SJSA1 (cell line): ENCODE measurements at places on chromosomes 5 and 9.
A peak's percentile ranks its signal among the peaks of the same experiment; 100 is the strongest.

DNA sequence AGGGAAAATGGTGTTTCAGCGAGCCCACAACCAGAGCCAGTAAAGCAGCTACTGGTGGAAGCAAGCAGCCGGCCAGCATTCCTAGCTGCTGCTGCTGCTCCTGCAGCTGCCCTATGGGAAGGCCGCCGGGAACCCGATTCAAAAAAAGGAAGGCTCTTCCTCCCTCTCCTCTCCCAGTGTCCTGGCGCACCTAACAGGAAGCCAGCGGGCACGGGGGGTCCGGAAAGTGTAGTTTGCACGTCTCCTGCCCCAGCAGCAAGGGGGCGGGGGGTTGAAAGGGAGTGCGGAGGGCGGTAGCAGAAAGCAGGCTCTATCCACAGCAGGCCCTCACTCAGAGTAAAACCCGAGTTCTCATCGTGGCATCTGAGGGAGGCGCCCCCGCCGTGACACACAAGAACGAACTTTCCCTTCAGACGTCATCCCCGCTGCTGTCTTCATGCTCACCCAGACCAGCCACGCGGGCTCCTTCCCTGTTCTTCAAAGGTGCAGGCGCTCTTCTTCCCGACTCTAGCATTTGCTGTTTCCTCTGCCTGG lies 16.5 kb downstream of the GRXCR2 start:
- no peak for DNase-seq

DNA sequence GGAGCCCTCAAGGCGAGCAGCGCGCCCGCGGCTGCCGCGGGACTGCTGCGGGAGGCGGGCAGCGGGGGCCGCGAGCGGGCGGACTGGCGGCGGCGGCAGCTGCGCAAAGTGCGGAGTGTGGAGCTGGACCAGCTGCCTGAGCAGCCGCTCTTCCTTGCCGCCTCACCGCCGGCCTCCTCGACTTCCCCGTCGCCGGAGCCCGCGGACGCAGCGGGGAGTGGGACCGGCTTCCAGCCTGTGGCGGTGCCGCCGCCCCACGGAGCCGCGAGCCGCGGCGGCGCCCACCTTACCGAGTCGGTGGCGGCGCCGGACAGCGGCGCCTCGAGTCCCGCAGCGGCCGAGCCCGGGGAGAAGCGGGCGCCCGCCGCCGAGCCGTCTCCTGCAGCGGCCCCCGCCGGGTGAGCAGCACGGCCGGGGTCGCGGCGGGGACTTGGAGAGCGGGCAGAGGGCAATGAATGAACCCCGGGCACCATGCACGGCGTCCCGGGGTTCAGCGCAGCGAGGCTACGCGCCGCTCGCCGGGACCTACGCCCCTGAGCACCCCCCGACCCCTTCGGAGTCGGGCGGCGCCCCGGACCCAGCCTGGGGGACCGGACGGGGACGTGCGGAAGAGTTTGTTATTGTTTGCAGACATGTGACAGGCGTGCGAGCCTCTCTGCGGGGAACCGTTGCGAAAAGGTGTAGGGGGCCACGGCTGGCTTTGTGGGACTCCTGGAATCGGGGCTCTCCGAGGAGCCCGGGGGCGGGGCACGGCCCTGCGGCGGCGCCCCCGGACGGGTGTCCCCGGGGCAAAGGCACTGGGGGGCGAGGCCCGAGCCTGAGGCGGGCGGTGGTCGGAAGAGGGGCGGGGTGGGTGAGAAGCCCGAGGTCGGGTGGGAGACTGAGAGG lies 553 bp downstream of the MAP3K1 start:
- peak; percentile 45 for DNase-seq

DNA sequence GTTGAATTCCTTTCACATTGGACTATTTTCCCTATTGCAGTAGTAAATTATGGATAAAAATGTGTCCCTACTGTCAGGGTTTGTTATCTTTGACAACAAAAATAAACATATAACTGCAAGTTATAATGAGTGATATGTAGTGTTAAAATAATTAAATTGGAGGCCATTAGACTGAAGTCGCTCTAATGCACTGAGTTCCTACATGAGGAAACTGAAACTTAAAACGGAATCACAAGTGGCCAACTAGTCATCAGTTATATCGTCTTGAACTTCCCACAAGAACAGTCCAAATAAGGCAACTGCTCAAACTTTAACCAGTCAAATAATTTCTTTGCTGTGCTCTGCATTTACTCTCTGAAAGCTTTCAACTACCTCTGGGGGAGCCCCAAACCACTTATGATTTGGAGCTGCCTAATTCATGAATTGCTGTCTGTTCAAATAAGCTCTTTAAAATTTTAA lies 2.1 kb upstream of the IFT74 start:
- DNase-seq, result no peak

DNA sequence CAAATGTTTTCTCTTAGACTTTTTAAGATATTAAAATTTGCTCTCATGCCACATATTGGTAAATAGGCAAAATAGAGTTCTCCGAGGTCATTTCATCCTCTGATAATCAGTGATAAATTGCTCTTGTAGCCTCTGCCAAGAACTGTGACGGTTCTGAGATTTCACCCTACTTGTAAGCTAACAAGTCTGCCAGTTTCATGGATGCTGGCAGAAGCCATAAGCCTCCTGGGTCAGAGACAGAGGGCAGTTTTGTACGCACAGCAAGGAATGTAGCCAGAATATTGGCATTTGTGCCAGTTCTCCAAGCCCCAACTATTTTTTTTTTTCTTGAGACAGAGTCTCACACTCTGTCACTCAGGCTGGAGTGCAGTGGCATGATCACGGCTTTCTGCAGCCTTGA lies 945.0 kb upstream of the WWC1 start:
- DNase-seq, result no peak

DNA sequence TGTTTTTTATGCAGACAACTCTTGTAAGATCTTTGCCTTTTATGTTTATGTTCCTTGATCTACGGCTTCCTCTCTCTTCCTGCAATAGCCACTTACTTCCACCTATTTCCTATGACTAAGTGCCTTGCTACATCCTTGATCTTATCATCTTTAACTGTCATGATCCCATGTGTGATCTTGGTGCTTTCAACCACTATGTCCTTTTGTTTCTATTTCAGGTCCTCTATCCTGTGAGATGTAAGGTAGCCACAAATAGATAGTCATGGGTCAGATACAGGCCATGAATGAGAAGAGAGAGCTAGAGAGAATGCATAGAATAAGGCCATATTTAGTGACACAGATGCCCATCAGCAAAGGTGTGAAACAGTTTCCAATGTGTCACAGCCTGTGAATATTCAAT lies 243.6 kb upstream of the HAPLN1 start:
- no peak for DNase-seq

GRCh38 chr9:19875291-19875920 lies 86.6 kb upstream of the SLC24A2 start:
- DNase-seq, result no peak

- DNase-seq, result no peak
Measured at GRCh38 chr9:133605856-133606707, 3.1 kb downstream of the FAM163B start.

DNA sequence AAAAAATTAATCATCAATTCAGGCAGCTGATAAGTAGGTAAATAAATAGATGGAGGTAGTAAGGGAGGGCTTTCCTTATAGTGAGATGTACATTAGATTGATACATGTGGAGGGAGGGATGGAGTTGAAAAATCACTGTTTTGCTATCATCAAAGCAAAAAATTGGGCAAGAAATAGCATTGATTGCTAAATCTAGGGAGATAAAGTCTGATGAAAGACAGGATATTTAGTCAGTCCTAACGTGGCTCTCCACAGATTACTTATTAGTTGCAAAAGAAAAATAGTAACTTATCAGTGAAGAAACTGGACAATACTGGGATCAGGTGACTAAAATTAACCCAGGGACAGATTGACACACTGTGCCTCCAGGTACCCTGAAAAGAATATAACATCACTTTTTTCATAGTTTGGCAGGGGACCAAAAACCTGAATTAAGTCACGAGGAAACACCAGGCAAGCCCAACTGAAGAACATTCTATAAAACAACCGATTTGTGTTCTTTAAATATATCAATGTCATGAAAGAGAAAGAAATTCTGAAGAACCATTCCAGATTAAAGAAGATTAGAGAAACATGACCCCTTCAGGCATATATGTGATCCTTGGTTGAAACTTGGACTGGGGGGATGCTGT lies 27.1 kb upstream of the GOLPH3 start:
- no peak for DNase-seq

GRCh38 chr5:139675213-139675612 lies 27.1 kb downstream of the CXXC5 start:
- no peak for DNase-seq

DNA sequence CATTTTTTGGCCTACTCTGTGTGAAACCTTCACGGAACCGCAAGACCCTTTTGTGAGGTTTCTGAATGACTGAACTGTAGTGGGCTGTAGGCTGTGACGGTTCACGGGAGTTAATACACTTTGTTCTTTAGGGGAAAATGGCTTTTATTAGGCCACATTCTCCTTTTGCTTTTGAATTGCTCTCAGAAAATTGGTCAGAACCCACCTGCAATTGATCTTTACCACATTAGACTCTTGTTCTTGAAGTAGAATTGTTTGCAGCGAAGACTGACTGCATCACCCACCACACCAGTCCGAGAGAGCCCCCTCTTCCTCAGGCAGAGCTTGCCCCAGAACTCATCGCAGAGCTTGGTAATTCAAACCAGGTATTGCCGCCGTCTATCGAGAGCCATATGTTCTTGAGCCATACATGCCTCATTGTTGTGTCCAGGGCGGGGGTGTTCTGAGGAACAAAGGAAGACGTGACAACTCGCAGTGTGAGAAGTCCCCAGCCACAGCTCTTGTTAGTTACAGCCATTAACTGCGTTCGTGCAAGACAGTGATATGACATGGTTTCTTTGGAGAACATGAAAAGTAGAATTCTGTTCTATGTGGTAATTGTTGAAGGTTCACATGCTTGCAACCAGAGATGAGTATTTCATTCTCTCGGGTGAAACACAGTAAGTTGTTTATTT lies 166.4 kb upstream of the OTULINL start:
- DNase-seq, result no peak

- no peak for DNase-seq
Measured at GRCh38 chr9:115730396-115730795, 423.2 kb upstream of the PAPPA start.

DNA sequence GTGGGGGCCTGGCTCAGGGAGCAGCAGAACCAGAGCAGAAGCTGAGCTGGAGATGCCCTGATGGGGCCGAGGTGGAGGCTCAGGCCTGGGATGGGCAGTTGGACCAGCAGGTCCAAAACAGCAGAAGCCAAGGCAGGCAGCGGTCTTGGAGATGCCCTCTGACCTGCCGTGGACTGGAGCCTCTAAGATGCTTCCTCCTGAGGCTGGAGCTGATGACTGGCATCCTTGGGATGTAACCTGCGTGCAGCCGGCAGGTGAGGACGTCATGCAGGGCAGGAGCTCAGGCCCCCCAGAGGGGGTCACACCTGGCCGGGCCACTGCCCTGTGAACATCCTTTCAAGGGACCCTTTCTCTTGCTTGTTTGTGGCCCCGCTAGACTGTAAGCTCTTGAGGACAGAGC lies 162.0 kb downstream of the RGS3 start:
- no peak for DNase-seq
